T-helper 2 cell (primary cell): ENCODE measurements at places on chromosomes 2 and 18.

- DNase-seq, result no peak
Observed at GRCh38 chr2:233147829-233148167, 87.7 kb downstream of the INPP5D start.

DNA sequence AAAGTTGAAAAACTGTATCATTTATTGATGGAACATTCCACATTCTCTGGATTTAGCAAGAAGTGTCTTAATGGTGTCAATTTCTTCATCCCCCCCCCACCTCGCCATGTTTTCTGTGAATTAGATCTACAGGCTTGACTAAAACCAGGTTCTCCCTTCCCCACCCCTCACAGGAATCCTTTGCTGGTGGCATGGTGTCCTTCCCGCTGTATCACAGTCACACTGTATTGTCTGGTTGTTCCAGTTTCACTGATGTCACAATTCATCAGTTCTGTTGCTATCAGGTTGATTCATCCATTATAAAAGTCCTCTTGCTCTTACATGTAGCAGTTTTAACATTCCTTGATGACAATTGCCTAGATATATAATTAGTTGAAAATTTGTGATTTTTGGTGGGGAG is 6.1 kb upstream of the SNORC start:
- DNase-seq, result no peak

GRCh38 chr2:146312899-146313298 is 1531.9 kb upstream of the ACVR2A start:
- DNase-seq, result no peak

DNA sequence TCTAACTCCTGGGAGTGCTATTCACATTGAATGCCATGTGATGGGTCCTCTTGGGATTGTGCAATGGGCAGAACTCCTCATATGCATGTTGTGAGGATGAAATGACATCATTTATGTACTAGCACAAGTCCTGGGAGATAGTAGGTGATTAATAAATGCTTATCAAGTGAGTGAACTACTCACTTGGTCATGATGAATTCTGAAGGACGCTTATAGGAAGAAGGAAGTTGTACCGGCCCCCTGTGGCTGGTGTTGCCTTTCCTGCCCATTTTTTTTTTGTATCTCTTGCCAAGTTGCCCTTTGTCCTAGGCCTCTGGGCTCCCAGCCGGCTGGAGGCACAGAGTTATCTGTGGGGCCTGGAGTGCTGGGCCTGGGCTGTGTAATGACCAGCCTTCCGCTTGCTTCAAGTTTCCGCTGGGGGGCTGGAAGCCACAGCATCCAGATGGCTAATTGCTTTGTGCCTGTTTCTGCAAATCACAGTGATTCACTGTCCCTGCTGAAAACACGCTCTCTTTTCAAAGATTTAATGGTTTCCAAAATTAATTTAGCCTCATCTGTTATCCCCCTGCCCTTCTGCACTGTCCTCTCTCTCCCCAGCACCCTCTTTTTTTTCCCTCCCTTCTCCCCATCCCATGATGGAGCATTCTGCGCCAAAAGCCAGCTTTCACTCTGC is 33.7 kb upstream of the MRPL33 start:
- DNase-seq, result no peak

DNA sequence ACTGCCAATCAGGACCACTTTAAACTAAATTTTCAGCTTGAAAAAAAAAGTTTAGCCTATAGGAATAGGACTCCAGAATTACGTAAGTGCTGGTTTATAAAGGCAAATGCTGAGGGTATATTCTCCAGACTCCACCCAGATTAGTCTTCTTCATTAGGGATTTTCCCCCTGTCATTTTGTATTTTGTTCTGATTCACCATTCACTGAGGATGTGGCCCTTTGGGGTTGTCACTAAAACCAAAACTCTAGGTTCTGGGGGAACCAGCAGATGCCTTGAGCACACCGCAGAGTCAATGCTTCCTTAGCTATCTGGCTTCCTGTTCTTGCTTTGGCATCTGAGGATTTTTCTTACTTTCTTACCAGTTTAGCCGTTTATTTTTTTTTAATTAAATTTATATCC is 10.5 kb downstream of the SCYGR4 start:
- no peak for DNase-seq

GRCh38 chr2:190912726-190913125 is 32.1 kb downstream of the GLS start:
- no peak for DNase-seq

DNA sequence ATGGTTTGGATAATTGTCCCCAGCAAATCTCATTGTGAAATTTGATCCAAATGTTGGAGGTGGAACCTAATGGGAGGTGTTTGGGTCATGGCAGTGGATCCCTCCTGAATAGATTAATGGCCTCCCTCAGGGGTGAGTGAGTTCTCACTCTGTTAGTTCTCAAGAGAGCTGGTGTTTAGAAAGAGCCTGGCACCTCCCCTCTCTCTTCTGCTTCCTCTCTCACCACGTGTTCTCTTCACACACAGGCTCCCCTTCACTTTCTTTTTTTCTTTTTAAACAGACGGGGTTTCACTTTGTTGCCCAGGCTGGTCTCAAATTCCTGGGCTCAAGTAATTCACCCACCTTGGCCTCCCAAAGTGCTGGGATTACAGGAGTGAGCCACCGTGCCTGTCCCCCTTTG is 111.6 kb upstream of the LTBP1 start:
- no peak for DNase-seq

DNA sequence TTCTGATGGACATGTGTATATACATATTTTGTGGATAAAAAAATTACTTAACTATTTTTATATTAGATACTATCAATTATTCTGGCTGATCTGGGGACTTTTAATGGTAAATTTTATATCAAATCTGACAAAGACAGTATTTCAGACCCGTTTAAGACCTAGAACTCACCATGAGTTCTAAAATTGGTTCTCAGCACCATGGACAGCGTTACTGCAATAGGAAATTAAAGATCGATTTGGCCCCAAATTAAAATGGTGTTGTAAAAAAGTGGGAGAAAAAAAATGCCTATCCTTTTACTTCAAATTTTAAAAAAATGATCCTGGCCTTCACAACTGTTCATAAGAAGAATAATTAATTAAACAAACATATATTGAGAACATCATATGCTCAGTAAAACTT is 919 bp upstream of the SCN2A start:
- no peak for DNase-seq

DNA sequence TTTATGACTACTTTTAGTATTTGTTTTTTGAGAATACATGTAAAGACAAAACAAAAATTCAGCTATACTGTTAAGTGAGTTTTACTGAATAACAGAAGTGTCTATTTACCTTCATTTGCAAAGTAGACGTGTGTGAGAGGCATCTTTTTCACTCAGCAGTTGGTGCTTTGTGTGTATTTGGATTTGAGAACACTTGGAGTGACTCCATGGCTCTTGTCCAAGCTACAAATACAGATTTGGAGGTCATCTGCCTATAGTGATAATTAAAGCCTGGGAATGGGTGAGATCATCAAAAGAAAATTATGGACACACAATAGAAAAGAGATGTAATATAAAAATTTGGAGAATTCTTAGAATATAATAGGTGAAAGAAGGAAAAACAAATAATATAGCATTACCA is 6.2 kb downstream of the NAB1 start:
- no peak for DNase-seq

- DNase-seq, result no peak
Observed at GRCh38 chr2:205714058-205714776, 31.9 kb downstream of the NRP2 start.

- DNase-seq, result no peak
Observed at GRCh38 chr2:166092889-166093288, 34.9 kb downstream of the SCN1A start.

GRCh38 chr2:75099521-75099922 is 99.8 kb downstream of the TACR1 start:
- no peak for DNase-seq

DNA sequence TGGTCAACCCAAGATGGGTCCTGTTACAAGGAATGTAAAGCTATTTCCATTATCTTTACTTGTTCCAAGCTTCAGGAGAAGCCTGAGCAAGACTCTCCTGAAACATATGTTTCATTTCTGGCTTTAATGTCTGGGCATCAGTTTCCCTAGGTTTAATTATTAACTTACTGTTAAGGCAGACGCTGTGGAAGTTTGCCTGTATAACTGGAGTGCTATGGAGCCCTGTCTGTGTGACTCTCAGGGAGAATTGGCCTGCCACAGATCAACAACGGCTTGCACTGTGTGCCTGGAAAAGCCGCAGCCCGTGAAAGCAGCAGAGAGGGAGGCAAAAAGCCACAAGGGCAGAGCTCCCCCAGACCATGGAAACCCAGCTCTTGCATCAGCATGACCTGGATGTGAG is 22.1 kb upstream of the LONRF2 start:
- DNase-seq, result no peak

GRCh38 chr2:127386246-127386645 is 1.5 kb downstream of the MAP3K2 start:
- no peak for DNase-seq

GRCh38 chr18:44557616-44558151 is 123.0 kb upstream of the SETBP1 start:
- DNase-seq, result no peak

DNA sequence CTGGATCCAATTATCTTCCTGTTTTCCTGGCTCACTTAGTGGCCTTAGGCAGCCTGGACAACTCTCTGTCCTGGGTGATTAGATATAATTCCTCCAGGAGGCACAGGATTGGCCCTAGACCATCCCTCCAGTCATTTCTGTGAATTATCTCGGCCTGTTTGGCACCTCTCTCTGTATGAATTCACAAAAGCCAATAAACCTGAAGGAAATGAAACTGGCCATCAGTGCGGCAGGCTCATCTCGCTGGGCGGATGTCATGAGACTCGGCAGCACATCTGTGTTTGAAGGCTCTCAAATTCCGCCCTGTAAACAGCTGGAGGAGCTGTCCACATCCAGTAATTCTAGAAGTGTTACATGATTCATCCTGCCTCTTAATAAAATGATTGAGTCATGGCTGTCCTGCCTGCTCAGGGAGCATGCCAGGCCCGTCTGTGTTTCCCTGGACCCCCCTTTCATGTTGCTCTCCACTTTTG is 38.6 kb downstream of the ACOXL start:
- DNase-seq, result no peak

DNA sequence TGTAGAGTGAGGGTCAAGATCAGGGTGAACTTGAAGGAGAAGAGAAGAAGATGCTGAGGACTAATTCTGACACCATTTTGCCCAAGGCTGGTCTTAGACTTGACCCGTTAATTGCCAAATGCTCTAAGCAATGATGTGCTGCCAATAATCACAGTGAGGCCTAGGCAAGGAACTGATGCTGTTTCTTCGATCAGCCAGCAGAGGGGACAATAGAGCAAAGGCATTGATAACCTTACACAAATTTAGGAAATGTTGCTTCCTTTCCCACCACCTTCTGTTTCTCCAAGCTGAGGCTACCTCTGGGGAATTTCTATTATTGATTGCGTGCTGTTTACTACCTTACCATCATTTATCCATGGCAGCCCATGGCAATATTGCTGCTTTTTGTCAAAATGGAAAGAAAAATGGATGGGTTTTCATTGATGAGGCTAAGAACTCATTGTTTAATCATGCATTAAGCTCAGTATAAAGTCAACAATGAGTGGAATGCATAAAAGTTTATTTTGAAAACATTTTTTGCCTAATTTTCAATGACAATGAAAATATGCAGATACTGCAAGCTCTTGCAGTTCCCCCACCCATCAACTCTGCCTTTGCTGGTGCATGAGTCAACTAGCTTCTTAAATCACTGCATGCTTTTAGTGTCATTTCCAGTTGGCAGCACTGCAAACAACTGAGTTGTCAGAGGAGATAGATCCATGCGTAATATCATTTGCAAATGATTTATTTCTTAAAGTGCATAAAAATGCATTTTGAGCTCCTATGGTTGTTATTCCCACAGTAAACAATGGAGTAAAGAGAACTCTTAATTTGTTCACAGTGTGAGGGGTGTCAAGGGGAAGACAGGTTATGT is 116.4 kb upstream of the NYAP2 start:
- no peak for DNase-seq

DNA sequence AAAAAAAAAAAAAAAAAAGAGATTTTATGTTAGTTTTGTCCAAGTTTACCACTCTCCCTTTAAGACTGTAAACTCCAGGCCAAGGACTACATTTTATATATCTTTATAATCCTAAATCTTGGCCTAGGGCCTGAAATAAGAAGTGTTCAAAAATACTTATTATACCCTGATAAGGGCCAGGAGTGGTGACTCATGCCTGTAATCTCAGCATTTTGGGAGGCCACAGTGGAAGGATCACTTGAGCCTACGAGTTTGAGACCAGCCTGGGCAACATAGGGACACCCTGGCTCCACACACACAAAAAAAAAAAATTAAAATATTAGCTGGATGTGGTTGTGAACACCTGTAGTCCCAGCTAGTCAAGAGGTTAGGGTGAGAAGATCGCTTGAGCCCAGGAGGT is 12.7 kb downstream of the TRIP12 start:
- DNase-seq, result no peak
